ENCODE measurements at places on chromosomes 2 and 18. TPM values are rescaled to one million over a fixed set of nuclear protein-coding genes. Genes with fewer than 3 reads are reported as not detected.

The HOXD12 gene
- not detected for total RNA-seq

The SPP2 gene
- not detected for total RNA-seq

The UGT1A4 gene
- not detected for total RNA-seq

The EVA1A gene
- not detected for total RNA-seq

The NEB gene
- total RNA-seq = 0.64 TPM

The IL1RL2 gene
- total RNA-seq = not detected

The SLC14A1 gene
- 2.4 TPM for total RNA-seq

The PXDN gene
- total RNA-seq = 1.5 TPM

The NXPH2 gene
- not detected for total RNA-seq

The BMP10 gene
- total RNA-seq = 0.09 TPM

The VPS4B gene
- total RNA-seq = 84.4 TPM

The KLHL30 gene
- not detected for total RNA-seq

The FBXO36 gene
- 0.52 TPM for total RNA-seq

The MMADHC gene
- 108 TPM for total RNA-seq

The CPO gene
- not detected for total RNA-seq

The NBEAL1 gene
- total RNA-seq = 10.7 TPM

The CERS6 gene
- 16.8 TPM for total RNA-seq

The INPP1 gene
- 10.7 TPM for total RNA-seq

The EGR4 gene
- 0.07 TPM for total RNA-seq

The M1AP gene
- not detected for total RNA-seq

The RAB17 gene
- not detected for total RNA-seq

The L3MBTL4 gene
- 0.57 TPM for total RNA-seq

The TMEM17 gene
- 0.14 TPM for total RNA-seq

The DPP4 gene
- total RNA-seq = 138 TPM

The EMX1 gene
- not detected for total RNA-seq

The ABCG8 gene
- not detected for total RNA-seq

The MOCOS gene
- total RNA-seq = 0.30 TPM

The EMILIN1 gene
- total RNA-seq = 1.1 TPM

The ARHGAP25 gene
- 82.8 TPM for total RNA-seq

The ST8SIA5 gene
- total RNA-seq = not detected

The PFN4 gene
- not detected for total RNA-seq

The VSNL1 gene
- not detected for total RNA-seq

The GKN2 gene
- total RNA-seq = not detected

The GPR35 gene
- 14.9 TPM for total RNA-seq

The DBI gene
- 118 TPM for total RNA-seq

The CXCR1 gene
- total RNA-seq = 1.6 TPM

The PLGLB2 gene
- 5.2 TPM for total RNA-seq

The MYO5B gene
- 0.02 TPM for total RNA-seq

The RAD51AP2 gene
- total RNA-seq = not detected

The LTBP1 gene
- 0.30 TPM for total RNA-seq

The ZSWIM2 gene
- total RNA-seq = not detected

The CFAP221 gene
- not detected for total RNA-seq

The CYS1 gene
- 0.70 TPM for total RNA-seq

The SERPINB11 gene
- not detected for total RNA-seq

The TMEM182 gene
- 2.3 TPM for total RNA-seq

The SLC23A3 gene
- total RNA-seq = 2.1 TPM
